ENCODE measurements at places on chromosomes 11 and 22.

DNA sequence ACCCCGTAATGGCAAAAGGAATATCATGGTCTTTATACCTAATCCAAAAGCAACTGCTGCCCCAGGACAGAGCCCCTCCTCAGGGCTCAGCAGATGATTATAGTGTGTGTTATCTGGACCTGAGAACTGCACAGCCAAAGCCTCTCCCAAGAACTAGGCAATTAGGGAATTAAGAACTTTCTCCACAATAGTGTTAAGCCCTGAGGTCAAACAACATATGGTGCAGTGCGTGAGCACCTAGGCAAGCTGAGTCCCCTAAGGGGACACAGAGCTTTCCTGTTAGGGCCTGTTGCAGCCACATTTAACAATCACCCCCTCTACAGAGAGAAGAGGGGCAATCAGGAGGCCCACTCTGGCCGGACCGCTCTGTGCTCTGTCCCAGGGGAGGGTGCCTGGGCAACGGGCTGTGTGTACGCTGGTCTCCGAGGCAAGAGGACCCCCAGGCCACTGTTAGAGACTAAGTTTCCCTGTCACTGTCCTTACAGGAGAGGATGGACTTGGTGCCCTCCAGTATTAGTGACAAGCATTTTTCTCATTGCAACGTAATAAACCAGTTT, 1.4 kb upstream of the KCNJ5 start:
- no peak for DNase-seq

GRCh38 chr11:121534131-121535093, 81.6 kb upstream of the SORL1-AS1 start:
- DNase-seq, result no peak

- no peak for DNase-seq
Measured at GRCh38 chr11:12404436-12404835, 27.1 kb downstream of the PARVA start.

DNA sequence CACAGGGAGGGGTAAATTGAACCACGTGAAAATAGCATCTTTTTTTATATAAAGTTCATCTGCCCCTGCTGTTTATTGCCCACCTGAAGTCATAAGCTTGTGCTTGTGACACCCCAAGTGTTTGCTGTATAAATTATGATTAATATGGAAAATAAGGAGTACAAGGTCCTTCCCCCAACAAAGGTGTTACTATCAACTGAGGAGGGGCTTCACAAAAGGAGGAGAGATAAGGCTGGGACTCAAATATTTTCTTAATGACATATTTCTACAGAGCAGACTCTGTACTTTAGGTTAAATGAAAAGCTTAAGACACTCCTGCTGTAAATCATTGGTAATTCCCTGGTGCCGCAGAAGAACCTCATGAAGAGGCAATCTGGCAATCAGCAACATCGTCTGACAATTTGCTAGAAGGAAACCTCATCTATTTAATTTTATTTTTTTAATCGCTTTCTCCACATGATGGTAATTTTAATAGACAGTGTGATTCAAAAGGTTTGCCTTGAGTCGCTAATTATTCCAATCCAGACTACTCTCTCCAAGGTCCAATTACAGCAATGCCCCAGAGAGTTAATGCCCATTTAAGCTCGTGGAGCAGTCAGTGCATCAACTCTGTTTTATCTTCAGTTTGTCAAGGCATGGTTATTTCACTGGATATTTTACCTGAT, 1432.4 kb downstream of the FAM181B start:
- DNase-seq, result no peak

DNA sequence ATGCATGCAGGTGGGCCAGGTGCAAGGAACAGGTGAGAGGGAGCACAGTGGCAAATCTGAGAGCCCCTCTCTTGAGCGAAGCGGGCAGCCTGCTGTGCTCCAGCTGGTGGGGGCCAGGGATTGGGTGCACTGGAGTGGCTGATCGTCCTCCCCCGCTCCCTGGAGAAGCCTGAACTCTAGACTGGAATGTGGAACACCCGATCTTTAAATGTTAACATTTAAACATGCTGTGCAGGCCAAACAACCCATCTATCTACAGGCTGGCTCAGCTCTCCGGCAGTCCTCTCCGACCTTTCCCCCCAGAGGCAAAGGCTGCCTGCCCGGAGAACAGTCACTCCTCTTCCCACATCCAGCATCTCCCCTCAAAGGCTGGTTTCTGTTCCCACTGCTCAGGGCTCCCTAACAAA, 5.1 kb downstream of the MRGPRF start:
- peak; percentile 53 for DNase-seq

- DNase-seq, result no peak
Measured at GRCh38 chr11:96134602-96135001, 208.4 kb downstream of the MAML2 start.

- DNase-seq, result peak; percentile 31
Measured at GRCh38 chr11:65501472-65502273, 2.8 kb downstream of the MALAT1 start.

DNA sequence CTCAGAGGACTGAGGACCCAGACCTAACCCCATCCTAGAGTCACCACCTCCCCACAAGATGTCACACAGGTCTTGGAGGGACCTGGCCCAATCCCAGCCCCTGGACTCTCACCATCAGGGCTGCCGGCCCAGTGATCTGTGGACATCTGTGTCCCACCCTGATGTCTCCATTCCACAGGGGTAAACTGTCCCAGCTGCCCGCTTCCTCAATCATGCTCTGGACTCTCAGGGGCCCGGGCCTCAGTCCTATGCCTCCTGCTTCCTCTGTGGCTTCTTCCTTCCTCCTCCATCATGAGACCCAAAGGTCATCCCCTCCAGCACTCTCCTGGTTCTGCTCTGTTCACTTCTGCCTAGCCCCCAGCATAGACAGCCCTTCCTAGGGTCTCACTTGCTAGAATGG, 32.2 kb downstream of the ARAP1 start:
- DNase-seq, result no peak

DNA sequence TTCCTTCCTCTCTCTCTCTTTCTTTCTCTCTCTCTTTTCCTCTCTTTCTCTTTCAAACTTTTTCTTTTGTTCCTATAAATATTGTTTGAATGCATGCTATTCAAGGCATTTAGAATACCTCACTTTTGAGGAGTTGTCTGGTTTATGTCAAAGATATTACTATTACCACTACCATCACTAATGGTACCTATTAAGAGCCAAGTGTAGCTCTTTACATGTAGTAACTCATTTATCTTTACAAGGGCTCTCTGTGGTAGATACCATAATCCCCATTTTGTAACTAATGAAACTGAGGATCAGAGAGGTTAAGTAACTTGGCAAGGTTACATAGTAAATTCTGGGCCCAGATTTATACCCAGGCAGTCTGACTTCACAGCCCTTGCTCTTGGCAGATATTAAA, 116.0 kb downstream of the CSTPP1 start:
- no peak for DNase-seq

- DNase-seq, result no peak
Measured at GRCh38 chr11:47620836-47621378, 21.5 kb downstream of the MTCH2 start.

DNA sequence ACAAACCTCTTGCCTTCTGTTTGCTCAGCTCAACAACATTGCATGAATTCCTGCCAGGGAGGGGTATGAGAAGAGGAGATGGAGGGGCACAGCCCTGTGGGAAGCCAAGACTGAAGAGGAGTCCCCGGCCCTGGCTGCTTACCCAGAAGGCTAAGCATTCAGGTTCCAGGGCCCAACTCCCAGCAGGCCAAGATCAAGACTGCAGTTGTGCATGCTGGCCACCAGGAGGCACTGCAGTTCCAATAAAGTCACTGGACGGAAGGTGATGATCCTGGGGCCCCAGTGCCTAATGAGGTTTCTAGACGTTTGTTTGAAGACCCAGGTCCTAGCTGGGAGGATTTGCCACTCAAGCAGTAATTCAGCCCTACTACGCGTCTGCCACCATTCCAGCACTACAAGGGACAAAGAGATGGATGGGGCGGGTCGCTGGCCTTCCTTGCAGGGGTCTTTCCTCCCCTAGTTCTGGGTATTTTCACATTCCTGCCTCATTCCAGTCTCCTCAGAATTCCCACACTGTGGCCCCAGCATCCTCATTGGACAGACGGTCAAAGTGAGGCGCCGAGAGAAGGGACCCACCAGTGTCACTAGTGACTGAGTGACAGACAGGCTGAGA, 23.6 kb downstream of the ALX4 start:
- peak; percentile 41 for DNase-seq

GRCh38 chr11:45543808-45544422, 121.5 kb downstream of the CHST1 start:
- no peak for DNase-seq

DNA sequence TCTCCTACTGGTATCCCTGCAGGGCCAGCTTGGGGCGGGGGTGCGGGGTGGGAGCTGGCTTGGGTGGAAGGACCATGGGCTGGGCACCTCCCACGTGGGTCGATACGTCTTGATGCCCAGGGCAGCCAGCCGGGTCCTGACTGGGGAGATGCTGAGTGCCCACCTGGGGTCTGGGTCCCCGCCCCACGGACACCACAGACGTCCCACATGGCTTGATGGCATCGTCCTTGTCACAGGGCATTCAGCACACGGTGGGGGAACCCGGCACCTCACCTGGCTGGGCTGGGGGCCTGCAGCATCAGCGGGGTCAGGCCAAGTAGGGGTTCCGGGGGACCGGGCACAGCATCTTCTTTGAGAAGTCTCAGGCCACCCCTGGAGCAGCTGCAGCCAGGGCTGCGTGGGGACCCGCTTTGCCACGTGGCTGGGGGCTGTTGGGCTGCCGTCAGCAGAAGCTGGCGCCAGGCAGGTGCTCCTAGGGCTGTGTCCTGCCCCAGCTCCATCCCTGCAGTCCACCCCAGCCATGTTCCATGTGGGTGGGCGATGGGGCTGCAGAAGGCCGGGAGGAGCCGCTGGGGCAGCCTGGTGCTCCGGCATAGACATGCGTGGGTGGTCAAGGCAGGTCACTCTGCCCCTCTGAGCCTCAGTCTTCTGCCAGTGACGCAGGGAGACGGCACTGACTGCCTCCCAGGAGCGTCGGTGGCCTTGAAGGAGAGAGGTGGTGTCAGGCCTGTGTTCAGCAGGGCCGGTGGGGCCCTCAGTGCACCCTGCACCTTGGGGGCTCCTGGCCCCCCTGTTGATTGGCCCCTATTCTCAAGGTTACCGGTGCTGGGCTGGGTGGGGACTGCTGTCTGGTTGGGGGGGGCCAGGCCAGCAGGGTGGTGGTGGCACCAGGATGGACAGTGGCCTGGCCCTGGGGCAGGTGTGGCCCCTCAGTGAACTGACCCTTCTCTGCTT, 8.4 kb downstream of the SELENOO start:
- DNase-seq, result no peak

- peak; percentile 40 for DNase-seq
Measured at GRCh38 chr11:60970369-60970774, 1.1 kb upstream of the CD6 start.

- peak; percentile 78 for DNase-seq
Measured at GRCh38 chr11:72758304-72758689, 6.1 kb upstream of the ARAP1 start.

- DNase-seq, result no peak
Measured at GRCh38 chr22:41242396-41243117, 1.8 kb upstream of the CHADL start.

DNA sequence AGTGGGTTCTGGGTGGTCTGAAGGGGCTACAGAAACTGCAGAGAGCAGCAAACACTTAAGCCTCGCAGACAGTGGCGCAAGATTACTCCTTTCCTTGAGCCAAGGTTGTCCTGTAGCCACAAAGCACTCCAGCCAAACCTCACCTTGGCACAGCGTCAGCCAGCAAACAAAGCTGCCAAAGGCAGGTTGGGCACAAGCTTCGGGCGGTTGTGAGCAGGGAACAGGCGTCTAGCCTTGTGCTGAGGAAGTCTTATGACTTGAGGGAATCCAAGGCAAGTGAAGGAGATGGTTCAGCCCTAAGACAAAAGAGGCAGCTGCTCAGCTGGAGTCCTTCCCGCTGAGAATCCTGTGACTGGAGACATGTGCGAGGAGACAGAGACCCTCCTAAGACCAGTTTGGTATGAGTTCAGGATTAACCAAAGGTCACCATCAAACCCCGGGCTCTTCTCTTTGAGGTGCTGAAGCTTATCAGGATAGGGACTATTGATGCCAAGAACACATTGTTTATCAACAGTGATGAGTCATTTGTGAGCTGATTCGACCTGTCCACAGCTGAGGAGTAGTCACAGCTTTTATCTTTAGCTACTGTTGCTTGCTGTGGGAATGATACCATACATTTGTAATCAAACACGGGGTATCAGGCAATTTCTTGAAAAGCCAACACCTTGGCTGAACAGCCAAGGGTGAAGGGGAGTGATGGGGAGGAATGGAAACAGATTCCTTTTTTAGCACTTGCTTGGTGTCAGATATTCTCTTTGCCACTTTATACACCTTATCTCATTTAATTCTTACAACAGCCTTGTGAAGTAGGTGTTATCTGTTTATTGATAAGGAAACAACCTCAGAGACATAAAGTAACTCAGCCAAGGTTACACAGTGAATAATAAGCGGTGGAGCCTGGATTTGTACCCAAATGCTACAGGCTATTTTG, 4.6 kb downstream of the ADM start:
- peak; percentile 92 for DNase-seq

DNA sequence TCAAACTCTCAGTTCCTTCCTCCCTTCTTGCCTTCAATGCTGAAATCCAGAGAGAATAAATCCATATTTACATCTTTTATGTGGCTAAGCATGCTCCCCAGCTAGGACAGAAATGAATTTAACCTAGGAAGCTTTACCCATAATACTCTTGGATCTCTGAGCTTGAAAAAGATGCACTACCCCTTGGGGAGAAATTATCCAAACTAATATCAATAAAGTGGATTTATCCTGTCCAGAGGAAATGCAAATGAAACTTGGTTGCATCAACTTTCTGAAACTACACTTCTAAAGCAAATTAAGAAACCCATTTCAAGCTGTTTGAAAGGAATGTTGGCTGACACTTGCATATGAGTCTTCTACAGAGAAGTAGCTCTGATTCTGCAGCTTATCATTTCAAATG, 347.9 kb downstream of the TTC28 start:
- DNase-seq, result no peak

DNA sequence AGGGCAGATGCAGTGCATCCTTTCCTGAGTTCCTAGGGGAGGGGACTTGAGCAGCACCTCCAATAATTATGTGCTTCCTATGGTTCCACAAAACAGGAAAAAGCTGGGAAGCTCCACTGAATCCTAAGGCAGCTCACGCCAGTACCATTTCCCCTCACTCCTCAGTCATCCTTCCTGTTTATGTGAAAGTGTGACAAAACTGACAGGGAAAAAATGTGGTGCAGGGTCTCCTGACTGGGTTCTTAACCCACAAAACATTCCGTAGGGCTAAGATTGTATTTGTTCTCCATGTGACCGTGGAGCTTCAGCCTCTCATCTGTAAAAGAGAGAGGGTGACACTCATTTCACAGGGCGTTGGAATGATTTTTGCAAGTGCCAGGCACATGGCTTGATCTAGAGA, 12.2 kb upstream of the LYVE1 start:
- no peak for DNase-seq

GRCh38 chr11:122491509-122491908, 164.0 kb upstream of the UBASH3B start:
- DNase-seq, result peak; percentile 53

GRCh38 chr11:94725097-94725496, 43.1 kb upstream of the AMOTL1 start:
- no peak for DNase-seq
